ENCODE measurements at places on chromosomes 4 and X.

DNA sequence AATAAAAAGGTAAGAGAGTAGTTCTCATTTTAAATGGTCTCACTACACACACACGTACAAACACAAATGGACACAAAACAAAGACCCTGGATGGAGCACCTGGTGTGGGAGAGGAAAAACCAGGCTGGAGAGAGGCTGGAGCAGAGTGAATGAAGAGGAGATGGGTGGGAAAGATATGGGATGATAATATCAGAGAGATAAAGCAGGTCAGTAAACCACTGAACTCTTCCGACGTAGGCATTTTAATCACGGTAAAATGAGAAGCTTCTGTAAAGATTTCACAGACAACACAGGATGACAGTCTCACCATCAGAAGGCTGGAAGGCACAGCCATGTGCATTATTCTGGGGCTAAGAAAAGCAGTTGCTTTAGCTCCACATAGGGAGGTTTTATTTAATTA is 532.8 kb downstream of the KCNIP4 start:
- DNase-seq: no peak

DNA sequence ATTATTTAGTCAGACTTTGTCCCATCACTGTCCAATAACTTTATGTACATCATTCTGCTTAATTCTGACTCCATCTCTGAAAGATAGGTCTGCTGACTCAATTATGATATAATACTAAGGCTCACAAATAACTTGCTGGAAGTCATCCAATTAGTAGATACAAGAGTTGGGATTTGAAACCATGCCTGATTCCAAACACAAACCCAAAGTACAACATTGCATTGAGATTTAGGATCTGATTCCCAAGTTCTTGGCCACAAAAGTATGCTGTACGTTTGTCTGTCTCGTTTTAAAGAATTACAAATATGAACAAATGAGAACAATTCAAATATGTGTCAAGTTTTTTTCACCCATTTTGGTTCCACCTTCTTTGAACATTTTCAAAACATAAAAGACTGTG is 108.8 kb downstream of the AMELX start:
- no peak for DNase-seq

DNA sequence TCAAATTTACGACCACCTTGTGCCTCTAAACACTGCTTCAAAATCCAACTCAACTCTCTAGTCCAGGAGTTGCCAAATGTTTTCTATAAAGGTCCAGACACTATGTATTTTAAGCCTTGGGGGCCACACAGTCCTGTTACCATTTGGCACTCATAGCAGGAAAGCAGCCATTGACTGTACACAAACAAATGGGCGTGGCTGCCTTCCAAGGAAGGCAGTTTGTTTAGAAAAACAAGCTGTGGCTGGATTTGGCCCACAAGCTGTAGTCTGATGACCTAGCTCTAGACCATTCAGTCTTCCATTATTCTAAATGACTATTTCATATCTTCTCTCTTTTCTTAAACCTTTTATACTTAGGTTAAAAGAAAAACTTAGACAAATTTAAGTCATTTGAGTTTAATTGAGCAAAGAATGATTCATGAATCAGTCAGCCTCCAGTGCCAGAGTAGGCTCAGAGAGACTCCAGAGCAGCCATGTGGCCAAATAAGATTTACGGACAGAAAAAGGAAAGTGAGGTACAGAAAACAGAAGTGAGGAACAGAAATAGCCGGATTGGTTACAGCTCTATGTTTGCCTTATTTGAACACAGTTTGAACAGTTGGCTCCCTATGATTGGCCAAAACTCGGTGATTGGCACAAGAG is 825.8 kb upstream of the LCORL start:
- DNase-seq: no peak

DNA sequence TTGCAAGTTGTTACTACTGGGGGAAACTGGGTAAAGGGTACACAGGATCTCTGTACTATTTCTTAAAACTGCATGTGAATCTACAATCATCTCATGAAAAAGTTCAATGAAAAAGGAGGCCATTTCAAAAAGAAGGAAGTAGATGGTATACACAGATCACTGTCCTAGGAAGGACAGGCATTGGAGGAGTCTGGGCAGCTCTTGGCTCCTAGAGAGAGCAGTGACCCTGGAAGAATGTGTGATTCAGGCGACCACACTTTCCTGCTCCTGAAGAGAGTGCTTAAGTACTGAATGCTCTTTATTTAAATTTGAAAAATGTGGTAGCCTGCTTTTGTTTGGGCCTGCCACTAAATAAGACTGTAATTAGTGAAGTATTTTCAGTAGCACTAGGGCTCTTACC is 318.1 kb upstream of the CASK start:
- DNase-seq: no peak

DNA sequence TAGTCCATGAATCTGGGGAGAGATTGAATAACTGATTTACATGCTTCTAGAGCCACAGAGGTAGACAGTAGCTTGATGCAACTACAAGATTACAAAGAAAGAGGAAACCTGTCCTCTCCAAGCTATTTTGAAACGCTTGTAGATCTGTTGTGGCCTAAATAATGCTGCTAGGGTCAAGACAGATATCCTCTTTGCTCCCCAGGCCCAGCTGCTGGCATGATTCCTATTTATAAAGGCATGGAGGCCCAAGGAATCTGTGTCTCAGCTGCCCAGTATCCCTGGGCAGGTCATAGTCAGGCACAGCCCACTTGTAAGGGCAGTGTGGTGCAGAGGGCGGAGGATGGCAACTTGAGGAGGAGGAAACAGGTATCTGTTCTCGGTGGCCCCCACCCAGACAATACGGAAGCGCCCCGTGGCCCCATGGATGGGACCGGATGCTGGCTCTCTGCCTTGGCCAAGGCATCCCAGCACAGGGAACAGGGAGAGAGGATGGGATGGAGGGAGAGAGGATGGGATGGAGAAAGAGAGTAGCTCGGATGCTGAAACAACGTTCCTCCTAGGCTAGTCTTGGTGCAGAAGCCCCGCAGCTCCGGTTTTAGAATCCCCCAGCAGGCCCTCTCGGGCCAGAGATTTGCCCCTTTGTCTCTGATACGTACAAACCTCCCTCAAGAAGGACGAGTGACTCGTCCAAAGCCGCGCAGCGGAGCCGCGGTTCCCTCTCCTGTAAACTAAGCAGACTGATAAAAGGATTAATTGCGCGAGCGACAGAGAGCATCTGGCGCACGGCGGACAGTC is 767 bp upstream of the SMIM20 start:
- no peak for DNase-seq

DNA sequence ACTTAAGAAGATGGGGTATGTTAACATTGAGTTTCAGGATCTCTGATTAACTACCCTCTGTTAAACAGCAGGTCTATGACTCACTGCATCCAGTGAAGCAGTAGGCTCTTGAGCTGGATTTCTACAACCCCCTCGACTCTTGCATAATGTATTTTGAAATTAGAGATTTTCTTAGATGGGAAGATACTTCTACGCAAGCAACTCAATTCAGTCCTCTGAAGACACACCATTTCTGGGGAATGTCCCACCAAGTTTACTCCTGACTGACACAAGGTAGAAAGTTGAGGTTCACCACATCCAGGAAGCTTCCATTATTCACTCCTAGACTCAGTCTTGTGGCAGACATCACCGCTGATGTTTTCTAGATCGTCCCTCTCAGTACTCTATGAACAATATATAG is 12.9 kb downstream of the PALLD start:
- DNase-seq: no peak

DNA sequence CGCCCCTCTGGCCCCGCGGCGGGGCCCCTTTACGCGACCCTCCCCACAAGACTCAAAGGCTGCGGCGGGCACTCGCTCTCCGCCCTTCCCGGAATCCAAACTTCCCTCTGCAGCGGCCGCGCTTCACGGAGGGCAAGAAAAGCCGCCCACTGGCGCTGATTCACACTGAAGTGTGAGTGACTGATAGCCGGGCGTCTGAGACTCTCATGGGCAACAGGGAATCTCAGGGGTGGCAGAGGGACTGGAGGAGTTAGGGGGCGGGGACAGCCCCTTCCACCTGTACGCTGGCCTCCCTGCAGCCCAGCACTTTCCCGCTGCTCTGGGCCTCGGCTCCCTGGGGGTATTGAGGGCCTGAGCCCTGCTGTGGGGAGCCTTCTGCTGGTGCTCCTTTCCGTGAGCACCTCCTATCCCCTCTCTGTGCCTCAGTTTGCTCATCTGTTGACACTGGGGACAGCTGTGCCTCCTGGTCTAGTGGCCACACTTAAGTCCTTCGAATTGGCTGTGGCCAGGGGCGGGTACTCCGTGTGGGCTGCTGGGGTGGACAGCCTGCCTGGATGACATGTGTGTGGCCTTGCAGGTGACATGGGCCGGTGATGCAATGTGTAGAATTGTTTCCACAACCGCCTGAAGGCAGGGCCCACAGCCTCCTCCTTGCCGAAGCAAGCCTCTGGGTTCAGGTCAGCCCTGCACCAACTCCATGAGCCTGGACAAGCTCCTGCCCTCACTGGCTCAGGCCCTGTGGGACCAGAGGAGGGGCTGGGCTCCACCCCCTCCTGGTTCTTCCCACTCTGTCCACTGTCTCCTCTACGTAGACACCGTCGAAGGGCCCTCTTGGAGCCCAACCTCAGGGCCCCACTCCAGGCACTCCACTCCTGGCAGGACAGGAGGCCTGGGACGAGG is 951 bp downstream of the SH3BP2 start:
- no peak for DNase-seq

DNA sequence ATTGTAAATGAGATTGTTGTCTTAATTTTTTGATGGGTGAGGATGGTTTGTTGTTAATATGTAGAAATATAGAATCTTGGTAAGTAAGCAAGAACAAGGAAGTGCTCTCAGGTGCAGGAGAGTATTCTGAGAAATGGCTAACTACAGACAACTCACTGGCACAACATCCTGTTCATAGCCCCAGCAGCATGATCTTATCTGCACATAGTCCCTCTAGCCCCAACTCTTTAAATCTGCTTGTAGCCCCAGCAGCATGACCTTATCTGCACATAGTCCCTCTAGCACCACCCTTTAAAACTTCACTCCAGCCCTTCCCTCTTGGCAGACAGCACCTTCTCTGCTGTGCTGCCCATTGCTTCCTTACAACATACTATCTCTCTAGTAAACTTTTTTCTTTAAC is 1957.1 kb upstream of the ADGRL3 start:
- DNase-seq: no peak

- no peak for DNase-seq
Measured at GRCh38 chr4:859496-859895, 33.6 kb upstream of the CPLX1 start.

- DNase-seq: no peak
Measured at GRCh38 chr4:177737387-177737940, 295.2 kb upstream of the AGA start.

GRCh38 chr4:174629265-174629664 is 107.0 kb upstream of the HPGD start:
- no peak for DNase-seq

DNA sequence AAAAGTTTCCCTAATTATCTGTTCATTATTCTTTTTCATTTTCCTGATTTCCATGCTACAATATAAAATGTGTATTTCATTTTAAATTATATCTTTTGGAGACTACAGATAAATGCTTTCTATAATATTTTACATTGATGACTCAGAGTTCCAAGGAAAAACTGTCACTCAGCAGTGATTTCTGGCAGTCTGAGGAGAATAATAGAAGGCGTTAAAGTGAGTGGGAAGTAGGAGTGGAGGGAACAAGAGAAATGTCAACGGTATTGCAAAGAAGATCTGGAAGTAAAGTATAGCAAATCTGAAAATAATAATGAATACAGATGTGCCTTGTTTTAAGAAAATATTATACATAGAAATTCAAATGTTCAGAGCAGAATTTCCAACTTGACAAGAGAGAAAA is 293.6 kb upstream of the PITX2 start:
- DNase-seq: no peak

DNA sequence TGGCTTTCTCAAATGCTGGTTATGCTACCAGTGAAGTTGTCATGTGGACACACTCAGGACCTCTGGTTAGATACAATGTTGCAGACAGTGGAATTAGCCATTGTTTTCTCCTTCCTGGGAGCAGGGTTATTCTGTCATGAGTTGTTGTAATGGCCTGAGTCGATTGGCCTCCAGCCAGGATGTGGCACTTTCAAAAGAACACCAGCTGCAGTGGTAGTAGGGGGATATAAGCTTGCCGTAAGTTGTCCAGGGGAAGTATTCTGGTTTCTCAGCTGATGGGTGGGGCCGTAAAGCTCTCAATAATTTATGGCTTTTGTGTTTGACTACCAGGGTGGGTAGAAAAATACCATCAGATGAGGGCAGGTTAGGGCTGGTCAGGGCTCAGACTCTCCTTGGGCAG is 697.5 kb upstream of the GNPDA2 start:
- DNase-seq: no peak

DNA sequence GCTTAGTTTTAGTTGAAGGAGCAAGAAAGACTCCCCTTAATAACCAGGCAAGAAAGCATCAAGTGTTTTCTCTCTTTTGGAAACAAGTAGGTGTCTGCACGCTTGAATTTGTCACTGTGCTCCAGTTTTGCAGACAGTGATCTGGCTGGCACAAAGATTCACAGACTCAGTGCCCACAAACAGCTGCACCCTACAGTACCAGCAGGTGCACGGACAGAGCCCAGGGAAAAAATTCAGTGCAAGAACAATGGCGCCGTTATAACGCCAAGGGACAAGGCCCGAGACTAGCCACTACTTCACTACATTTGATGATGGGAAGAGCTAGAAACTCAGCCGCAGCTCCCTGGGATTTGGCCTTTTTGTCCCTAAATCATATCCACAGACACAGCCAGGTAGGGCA is 56.0 kb downstream of the ZNF827 start:
- DNase-seq: peak; percentile 91

Data from Ammon's horn (tissue), 1 donor.